ENCODE measurements at places on chromosomes 2 and 18.
A peak's percentile ranks its signal among the peaks of the same experiment; 100 is the strongest.

GRCh38 chr2:235582081-235582686 lies 88.3 kb downstream of the AGAP1 start:
- no peak for DNase-seq

DNA sequence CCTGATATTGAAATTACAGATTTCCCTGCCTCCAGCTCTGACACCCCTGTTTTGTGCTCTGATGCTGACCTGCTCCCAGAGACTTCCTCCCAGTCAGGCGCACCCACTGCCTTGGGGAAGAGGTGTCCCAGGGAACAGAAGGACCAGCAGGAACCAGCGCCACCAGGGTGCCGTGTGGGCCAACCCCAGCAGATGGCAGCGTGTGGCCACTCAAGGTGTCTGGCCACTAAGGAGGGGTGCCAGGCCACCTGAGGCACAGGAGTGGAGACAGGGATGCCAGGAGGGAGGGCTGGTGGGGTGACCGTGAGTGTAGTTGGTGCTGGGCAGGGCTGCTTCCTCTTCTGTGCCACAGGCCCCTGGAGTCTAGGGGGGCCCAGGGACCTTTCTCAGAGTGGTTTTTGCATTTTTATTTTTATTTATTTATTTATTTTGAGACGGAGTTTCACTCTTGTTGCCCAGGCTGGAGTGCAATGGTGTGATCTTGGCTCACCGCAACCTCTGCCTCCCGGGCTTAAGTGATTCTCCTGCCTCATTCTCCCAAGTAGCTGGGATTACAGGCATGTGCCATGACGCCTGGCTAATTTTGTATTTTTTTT lies 56.0 kb downstream of the TEX44 start:
- peak; percentile 71 for DNase-seq

DNA sequence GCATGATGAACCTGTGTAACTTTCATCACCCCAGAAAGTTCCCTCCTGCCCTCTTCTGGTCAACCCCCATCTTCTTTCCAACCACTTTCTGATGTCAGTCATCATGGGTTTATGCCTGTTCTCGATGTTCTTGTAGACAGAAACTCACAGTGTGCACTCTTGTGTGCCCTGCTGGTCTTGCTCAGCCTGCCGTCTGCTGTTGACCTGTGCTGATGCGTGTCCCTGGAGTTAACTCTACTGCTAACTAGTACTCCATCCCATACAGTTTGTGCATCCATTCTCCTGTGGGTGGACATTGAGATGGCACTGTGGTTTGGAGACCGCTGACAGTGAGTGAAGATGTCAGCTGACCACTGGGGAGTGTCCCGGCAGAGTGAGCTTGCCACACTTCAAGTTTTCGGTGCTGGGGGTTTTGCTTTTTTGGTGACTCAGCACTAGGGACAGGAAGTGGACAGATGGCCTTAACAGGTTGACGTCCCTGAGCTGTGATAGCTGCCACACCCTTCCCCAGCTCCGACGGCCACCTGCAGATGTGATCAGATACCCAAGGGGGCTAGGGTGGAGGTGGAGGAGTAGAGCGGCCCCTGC lies 14.8 kb downstream of the KLHL29 start:
- DNase-seq, result no peak

- no peak for DNase-seq
Measured at GRCh38 chr2:38213619-38214167, 137.7 kb upstream of the CYP1B1 start.

GRCh38 chr2:87401726-87402345 lies 346.1 kb upstream of the PLGLB2 start:
- DNase-seq, result no peak

DNA sequence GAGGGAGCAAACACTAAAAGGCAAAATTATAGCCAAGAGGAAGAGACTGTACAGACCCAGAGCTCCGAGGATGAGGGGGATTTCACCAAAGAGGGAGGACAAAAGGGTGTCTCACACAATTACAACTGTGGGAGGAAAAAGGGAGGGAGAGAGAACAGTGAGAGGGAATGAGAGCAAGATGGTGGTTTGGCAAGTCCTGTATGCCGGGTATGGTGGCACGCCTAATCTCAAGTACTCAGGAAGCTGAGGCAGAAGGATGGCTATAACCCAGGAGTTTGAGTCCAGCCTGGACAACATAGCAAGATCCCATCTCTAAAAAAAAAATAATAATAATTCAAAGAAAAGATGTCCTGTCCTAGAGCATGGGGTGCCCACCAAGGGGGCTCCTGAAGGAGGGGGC lies 34.3 kb downstream of the NPC1 start:
- no peak for DNase-seq

DNA sequence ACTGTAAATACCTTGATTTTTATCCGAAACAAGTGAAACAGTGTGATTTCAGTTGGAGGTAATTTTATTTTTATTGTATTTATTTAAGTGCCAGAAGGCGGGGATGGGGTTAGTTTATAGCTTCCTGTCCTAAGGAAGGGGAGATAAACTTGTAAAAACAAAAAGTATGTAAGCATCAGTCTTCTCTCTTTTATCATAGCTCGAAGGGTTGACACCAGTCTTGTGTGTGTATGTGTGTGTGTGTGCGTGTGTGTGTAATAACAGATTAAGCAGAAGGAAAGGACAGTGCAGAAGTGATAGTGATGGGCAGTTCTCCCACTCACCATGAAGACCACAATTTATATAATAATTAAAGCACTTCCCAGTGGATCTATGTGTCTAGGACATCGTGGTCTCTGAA lies 793.3 kb downstream of the PLCL1 start:
- no peak for DNase-seq

GRCh38 chr2:51290725-51291124 lies 258.8 kb upstream of the NRXN1 start:
- no peak for DNase-seq

- DNase-seq, result no peak
Measured at GRCh38 chr2:111704246-111704645, 179.7 kb downstream of the ANAPC1 start.

DNA sequence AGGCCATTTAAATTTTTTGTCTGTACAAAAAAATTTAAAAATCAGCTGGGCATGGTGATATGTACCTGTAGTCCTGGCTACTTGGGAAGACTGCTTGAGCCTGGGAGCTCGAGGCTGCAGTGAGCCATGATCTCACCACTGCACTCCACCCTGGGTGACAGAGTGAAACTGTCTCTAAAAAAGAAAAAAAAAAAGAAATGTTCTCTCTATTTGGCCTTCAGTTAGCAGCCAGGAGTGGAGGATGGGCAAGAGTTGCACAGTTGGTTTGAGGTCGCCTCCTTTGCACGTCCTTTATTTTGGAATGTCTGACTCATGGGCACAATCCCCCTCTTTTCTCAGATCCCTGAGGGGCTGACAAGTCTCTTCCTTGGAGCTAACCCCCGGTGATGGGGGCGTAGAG lies 26.3 kb downstream of the ITM2C start:
- no peak for DNase-seq

- DNase-seq, result no peak
Measured at GRCh38 chr18:74460825-74461224, 3.7 kb upstream of the DIPK1C start.

DNA sequence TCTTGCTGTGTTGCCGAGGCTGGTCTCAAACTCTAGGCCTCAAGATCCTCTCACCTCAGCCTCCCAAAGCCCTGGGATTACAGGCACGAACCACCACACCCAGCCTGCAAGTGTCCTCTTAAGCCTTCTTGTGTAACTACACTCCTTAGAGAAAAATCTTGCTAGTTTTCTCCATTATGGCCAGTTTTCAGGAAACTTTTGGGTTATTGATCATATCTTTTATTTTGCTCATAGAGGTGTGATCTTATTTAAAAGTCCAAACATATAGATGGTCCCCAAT lies 2.4 kb downstream of the SOCS6 start:
- no peak for DNase-seq

DNA sequence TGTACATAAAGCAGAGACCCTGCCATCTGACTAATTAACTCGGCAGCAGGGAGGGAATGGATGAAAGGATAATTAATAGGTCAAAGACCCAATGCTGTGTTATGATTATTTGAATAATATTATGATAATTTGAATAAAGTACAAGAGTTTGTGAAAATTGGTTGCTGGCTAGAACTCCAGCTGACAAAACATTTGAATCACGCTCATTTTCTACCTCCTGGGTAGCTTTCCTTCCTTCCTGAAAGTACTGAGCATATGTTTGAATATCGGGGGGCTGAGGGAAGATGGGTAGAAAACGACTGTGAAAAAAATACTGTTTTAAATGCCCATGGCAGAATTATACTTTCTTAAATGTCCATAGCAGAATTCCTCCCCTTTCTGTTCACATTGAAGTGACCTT lies 243.6 kb upstream of the RBMS1 start:
- DNase-seq, result no peak

DNA sequence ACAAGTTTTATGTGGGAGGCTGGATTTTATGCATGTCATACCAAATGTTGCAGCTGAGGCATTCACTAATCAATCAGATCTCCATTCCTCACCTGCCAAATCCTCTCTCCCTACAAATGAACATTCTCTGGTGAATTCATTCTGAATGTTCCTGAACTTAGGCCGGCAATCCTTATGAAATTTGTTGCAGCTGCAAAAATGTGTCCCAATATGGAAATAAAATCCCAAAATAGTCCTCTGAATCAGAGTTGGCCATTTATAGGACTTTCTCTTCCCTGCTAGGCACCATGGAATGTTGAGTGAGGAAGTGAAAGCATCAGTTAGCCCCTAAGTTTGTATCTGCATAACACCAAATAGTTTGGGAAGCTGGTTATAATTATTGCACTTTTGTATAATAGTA lies 25.6 kb downstream of the GCA start:
- DNase-seq, result no peak

GRCh38 chr2:8304821-8305766 lies 376.8 kb upstream of the ID2 start:
- DNase-seq, result no peak

GRCh38 chr2:241373446-241373845 lies 17.4 kb downstream of the FARP2 start:
- DNase-seq, result no peak

DNA sequence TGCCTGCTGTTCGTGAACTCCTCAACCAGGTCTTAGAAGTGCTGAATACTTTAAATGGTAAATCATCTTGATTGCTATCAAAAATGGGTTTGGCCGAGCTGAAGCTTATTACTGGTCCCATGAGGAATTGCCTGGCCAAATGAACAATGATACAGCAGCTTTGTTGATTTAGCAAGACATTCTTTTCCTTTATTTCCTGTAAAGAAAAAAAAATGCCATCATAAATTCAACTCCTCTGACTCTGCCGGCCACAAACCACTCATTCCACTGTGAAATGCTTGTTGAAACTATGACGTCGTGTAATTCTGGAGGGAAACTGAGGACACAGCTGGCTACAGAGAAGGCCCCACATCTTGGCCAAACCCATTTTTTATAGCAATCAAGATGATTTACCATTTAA lies 74.2 kb upstream of the ID2 start:
- no peak for DNase-seq

- DNase-seq, result no peak
Measured at GRCh38 chr2:118731413-118731812, 116.0 kb downstream of the EN1 start.

- no peak for DNase-seq
Measured at GRCh38 chr2:34121076-34121475, 522.0 kb upstream of the FAM98A start.

DNA sequence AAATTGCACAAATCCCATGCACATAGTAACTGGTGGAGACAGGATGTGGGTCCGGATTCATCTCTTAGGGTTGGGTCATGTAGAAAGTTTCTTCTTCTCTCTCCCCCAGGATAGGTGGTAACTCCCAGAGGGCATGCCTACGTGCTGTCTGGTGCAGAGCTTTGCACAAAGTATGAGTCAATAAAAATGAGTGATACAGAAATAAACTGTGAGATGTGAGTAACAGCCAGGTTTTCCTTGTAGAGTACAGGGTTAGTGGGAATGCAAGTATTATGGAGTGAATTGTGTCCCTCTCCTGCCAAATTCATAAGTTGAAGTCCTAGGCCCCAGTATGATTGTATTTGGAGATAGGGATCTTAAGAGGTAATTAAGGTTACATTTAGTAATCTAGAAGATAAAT lies 289.4 kb downstream of the ALK start:
- no peak for DNase-seq

GRCh38 chr18:75066021-75066880 lies 142.7 kb downstream of the PTGR3 start:
- DNase-seq, result no peak

DNA sequence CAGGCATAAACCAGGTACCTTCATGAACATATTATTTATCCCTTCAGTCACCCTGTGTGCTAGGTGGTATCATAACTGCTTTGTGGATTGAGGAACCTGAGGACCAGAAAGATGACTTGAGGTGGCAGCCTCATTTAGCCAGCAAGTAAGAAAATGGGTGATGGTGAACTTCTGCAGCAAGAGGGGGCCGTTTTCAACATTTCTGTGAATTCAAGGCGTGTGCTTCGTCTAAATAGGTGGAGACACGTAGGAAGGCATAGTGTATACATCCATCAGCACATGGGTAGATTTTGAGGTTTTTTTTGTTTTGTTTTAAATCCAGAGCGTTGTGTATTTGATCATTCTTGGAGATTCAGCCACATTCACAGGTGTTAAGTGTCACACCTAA lies 118.7 kb downstream of the SPTBN1 start:
- DNase-seq, result no peak

DNA sequence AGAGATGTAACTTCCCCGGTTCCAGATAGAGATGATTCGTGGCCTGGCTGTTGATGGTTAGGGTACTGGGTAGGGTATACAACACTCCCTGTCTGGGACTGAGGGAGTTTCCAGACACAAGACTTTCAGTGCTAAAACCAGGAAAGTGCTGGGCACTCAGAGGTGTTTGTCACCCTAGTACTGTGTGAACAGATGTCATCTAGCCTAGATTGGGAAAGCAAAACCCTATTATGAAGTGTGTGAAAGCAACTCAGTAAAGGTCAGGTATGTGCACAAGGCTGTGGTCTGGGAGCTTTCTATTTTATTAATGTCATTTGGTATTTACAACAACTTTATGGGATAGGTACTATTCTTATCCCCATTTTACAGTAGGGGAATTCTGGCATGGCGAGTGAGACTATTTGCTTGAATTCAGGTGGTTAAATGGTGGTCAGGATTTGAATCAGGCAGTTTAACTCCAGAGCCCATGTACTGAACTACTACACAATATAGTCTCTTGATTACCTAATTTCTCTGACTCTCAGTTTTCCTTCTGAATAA lies 2.6 kb downstream of the BZW1 start:
- no peak for DNase-seq

GRCh38 chr2:48397846-48398245 lies 132.1 kb upstream of the STON1 start:
- no peak for DNase-seq

- DNase-seq, result no peak
Measured at GRCh38 chr2:144508172-144508851, 11.6 kb downstream of the ZEB2 start.

DNA sequence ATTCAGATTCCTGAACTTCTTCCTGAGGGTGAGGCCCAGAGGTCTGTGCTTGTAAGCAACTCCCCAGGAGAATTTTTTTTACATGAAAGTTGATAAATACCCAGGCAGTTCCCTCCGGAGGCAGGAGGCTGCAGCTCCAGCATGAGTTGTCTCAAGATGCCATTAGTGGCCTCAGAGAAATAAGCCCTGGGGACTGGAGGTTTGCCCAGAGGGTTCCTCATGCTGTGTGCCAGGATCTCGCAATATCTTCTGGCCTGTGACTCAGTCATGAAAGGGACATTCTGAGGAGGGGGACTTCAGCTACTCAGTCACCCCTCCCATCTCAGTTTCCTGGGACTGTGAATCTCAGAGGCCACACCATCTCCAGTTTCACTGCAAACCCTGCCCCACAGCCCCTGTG lies 49.9 kb downstream of the LYPD1 start:
- DNase-seq, result no peak

All from activated B cell treated with CpG ODN at 0.5 μM for 24 hours (primary cell).